ENCODE measurements at places on chromosomes 3 and 15.

DNA sequence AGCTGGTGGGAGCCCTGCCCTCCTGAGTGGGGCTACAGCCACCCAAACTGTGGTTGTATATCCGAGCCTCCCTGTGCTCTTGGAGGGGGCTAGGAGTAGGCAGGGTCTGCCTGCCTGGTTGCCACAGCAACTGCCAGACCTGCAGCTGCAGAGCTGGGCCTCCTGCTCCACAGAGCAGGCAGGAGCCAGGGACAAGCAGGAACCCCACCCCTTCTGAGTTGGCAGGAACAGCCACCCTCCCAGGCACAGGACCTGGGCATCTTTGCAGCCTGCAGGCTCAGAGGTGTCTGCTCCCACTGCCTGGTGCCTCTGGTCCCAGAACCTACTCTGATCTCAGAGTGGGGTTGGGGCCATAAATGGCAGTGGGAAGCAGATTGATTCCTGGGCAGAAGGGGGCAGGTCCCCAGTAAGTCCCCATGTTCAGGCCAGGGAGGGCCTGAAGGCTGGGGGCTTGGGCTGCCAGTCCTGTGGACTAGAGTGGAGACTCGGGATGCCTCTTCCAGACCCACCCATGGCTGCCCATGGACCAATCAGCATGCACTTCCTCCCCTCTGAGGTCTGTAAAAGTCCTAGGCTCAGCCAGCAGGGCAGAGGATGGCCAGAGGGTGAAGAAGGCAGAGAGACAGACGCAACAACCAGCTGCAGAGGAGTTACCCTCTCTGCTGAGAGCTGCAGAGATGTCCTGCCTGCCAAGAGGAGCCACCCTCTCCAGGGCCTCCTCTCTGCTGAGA is 10.3 kb upstream of the LRRC31 start:
- DNase-seq, result no peak

DNA sequence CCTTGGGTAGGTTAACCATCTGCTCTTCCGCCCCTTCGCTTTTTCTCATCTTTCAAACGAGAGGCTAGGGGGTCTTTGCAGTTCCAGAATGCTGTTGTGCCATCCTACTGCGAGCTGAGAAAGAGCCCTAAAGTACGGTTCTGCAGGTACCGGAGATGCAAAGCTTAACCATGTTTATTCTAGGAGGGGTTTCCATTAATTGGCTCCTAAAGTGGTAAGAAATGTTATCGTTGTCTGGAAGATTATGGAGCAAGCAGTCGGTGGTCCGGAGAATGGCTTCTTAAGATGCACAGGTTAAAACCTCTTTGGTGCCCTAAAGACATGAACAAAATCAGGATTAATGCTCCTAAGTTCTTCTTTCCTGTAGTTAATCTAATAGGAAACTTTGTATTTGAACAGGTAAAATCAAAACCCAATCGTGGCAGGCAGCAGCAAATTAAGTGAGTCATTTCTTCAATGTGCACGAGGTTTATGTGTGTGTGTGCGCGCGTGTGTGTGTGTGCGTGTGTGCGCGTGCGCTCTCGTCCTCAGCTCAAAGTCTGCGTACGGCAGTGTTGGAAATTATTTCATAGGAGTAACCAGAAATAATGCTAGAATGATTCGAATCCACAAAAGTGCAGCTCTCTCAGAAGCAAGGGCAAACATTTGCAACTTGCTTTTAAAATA is 772 bp downstream of the FAM81A start:
- no peak for DNase-seq

DNA sequence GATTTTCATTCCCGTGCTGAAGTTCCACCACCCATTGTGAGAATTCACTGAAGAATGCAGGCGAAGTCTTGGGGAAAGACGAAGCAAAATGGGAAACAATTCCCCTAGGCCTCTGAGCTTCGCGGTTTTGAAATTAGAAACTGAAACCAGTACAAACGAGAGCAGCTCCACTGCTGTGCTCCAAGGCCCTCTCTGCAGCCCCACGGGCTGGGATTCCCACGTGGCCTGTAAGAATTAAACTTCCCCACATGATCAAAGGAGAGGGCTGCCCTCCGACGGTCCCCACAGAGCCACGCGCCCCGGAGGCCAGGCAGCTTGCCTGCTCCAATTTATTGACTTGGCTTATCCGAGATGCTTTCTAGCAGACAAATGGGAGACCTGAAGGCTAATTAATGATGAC is 144.0 kb downstream of the GREM1 start:
- no peak for DNase-seq

DNA sequence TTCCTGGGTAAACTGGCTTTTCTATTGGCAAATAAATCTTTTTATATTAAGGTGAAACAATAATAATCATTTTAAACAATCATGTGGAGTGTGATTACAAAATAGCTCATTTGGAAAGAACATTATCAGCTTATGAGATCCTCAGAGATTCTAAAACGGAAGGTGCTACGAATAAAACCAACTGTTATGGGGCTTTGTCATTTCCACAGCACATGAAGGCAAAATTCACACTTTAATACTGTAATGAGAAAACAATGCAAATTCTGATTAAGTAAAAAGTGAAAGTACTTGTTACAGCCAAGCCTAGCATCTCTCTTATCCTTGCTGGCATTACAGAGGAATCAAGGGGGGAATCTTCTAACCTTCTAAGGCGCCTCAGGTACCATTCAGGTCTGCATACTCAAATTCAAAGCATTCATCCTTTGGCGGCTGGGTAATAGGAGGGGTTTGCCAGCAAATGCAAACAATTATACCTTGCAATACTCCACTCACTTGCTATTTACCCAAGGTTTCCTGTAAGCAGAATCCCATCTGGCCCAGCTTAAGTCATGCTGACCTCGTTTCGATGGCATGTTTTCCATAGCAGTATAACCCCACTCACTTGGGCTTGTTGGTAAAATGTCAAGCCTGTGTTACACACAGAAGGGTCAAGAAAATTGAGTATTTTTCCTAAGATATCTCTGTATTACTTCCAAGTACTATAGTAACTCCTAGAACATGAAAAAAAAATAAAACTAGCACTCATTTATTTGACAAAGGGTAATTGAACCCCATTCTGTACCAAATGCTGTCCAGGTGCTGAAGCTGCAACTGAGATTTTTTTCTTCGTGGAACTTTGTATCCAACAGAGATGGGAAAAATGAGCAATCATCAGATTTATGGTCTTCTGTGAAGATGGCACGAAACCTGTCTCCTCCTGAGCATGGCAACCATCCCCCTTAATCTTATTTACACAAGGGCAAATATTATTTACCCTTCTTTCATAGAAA is 183.7 kb upstream of the LMCD1 start:
- no peak for DNase-seq

- no peak for DNase-seq
These were observed 85.1 kb downstream of the EFL1 start for GRCh38 chr15:82177291-82178010.

DNA sequence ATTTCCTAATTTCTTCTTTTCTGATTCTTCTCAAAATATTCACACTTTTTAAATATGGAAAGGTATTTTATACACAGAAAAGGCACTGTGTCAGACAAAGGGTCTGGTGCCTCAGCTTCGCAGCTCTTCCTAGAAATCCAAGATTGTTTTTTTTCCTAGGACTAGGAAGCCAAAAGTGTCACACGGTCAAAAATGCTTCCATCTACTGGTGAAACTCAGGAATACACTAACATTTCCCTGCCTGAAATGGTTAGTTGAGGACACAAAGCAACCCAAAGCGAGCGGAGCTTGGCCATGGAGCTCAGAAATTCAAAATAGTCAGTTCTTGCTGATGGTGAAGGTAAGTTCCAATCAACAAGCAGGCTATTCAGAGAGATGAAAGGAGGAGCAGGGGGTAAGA is 426.5 kb upstream of the RASGRP1 start:
- no peak for DNase-seq

- no peak for DNase-seq
These were observed 80.3 kb downstream of the TMEM266 start for GRCh38 chr15:76140074-76140464.

GRCh38 chr3:13229273-13229949 is 156.2 kb upstream of the IQSEC1 start:
- DNase-seq, result no peak

DNA sequence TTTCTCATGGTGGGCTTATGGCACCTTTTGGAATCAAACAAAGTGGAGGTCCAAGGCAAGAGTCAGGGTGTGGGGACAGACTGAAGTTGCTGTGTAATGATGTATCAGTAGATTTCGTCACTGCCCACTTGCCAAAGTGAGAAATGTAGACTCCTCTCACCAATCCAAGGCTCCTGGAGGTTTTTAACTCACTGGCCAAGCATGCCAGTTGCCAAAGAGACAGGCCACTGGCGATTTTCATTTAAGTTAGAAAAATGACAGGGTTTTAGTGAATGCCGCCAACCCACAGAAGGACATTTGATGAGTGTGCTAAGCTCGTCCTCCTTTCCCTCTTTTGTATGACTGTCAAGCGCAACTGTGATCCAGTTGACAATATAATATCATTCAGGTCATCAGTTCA is 209.2 kb downstream of the FEZF2 start:
- no peak for DNase-seq

DNA sequence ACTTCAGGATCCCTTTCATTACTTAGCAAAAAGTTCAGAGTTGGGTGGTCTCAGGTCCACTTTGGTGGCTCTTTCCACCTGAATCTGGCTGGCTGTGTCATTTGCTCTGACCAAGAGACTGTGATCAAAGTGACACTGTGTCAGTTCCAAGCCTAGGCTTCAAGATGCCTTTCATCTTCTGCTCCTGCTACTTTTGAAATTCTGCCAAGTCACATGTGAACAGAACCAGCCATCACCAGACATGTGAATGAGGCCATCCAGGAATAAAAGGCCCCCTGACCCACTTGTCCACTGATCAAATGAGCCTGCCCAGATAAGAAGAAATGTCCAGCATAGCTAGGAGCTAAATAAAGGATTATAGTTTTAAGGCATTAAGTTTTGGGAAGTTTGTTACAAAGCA is 132.2 kb downstream of the OSBPL10 start:
- no peak for DNase-seq

Measured in stimulated activated CD4-positive, alpha-beta T cell treated with anti-CD3 and anti-CD28 coated beads, TNF-alpha, amount 100 ng/mL, for 1 hour (primary cell).